ENCODE measurements at places on chromosomes 4 and X.

DNA sequence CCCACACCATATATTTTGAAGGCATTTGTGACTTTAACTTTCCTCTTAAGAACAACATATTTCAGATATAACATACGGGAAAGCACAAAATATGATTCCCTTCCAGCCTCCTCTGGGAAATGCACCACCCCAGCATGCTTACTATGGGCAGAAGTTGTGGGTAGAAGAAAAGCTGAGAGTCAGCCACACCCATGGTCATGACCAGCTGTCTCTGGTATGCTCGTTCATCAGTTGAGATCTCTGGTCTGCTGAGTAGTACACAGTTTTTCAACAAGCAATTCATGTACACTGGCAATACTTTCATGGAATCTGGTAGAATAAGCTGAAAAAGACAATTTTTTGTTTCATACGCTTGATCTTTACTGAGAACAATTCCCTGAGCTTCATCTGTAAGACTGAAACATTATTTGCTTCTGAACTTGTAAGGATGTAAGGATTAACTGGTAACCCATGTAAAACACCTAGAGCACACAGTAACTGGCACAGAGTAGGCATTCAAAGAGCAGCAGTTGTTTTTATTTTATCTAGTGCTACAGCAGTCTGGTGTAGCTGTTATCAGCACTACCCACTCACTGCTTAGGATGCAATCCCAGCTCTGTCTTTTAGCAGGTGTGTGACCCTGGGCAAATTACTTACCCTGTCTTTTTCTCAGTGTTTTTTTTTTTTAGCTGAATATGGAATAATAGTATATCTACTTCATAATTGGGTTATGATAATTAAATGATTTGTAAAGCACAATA lies 47.6 kb downstream of the METTL14 start:
- no peak for DNase-seq

DNA sequence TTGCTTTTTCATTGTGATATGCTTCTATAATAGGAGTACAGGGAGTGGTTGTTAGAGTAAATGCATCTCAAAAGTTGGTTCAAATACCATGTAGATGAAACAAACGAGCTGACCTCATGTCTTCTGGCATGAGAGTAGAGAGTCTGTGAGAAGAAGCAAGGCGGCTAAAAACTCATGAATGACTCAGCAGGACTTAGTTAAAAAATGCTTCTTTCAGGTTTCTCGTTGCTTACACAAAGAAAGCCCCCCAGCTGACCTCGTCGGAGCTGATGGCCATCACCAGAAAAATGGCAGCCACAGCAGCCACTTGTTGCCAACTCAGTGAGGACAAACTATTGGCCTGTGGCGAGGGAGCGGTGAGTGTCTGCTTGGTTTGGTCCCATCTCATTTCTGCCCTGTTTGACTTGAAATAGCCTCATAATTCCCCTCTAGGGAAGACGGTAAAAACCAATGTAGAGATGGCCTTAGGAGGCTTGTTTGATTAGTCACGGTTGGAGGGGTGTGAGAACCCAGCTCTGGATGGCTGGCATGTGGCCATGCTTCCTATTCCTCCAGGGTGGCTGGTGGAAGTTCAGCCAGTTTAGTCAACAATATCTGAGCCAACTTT lies 14.5 kb downstream of the AFP start:
- DNase-seq = peak; percentile 1

- DNase-seq = peak; percentile 7
These were observed 214.5 kb upstream of the TACR3 start for GRCh38 chr4:103934178-103934789.

- no peak for DNase-seq
These were observed 17.9 kb downstream of the REELD1 start for GRCh38 chr4:146232131-146232722.

DNA sequence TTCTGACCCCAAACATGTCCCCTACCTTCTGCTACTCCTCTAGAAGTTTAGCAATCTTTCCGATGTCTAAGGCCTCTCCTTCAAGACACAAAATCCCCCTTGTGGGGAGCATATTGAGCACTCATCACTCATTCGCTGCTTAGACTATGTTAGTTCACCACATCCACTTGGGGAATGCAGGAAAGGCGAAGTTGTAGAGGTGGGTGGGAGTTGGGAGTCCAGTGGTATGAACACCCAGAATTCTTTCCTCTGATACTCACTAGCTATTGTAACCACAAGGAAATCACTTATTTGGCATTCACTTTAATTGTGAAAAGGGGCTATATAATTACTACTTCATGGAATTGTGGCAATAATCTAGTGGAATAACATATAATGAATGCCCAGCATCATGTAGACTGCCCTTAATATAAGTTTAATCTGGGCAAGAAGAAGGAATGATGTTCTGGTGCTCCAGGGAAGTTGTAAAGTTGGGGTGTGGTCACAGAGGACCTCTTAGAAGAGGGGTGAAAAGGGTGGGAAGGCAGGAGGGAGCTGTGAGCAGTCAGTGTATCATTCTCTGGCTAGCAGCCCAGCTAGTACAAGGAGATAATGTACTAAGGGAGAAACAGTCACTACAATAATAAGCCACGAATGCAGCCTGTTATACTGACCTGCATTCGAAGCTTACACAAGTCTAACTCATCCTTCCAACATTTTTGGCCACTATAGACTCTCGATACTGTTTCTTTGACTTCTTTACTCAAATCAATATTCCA lies 468.2 kb upstream of the DIPK2B start:
- DNase-seq = no peak

GRCh38 chrX:21747558-21747957 lies 10.4 kb downstream of the SMPX start:
- DNase-seq = no peak

GRCh38 chr4:109075621-109076020 lies 226.8 kb downstream of the COL25A1 start:
- no peak for DNase-seq

DNA sequence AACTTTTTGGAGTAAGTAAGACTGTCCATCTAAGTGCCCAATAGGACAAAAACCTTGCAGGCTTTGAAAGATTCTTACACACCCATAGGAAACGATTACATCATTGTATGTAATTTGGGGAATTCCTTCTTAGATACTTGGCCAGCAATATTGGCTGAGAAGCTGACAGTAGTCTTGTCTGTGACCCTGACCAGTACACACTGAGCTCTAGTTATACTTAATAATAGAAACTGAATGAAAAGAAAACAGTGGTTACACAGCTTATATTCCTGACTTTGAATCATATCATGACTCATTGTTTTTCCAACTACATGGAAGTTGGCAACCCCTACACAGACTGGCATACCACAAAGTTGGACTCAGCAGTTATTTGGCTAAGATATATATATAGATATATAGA lies 7.1 kb upstream of the TLR2 start:
- DNase-seq = no peak

DNA sequence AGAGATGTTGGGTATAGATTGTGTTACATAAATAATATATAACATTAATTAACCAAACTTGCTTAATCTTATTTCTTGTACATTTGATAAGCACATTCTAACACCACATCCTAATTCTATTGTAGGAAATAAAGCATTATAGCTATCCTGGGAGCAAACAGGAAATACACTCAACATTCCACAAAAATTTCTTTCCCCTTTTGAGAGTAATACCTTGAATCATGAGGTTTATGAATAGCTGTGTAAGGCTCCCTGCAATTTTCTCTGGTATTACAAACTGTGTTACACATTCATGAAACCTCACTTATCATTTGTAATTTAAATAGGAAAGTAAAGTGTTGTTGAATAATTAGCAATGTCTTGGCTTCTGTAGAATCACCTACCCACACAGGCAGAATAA lies 95.1 kb downstream of the TMEM47 start:
- DNase-seq = no peak

DNA sequence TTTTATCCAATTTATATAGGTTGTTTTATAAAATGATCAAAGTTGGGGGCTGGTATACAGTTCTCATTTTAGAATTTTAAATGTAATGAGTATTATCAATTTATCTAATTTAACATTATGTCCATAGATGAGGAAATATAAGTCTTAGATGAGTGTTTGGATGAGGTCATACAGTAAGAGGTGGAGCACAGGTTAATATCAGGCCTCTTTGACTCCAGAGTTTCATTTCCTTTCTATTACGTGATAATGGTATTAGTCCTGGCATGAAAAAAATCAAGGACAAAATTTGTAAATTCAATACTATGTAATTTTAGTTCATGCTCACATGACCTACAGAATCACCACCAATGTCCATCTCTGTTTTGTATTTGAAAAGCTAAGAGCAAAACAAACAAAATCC lies 269.8 kb downstream of the FSTL5 start:
- no peak for DNase-seq

GRCh38 chr4:144289667-144290428 lies 149.3 kb upstream of the GYPA start:
- DNase-seq = no peak

DNA sequence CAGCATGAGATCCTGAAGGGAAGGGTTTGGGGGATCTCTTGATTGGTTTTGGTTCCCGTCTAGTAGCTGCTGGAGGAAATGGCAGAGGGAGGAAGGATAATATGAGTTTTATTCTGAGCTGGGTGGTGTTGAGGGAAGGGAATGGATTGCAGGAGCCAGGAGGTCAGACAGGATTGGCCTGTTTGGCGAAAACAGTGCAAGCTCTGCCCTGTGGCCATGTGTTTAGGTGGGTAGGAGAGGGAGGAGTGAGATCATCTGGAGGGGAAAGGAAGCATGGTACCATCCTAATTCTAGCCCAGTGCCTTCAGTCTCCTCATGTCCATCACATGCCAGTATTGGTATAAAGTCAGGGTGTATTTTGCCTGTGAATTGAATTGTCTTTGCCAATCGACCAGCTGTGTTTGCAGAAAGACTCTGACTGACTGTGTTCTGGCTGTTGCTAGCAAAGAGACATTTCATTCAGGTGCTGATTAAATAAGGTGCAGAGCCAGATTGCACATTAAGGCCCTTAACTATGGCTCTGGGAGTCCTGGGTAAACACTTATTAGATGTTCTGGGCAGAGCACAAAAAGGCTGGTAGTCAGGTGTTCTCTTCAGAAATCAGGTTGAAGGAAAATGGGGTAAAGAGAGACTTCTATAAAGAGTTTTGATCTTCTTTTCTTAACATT lies 10.0 kb downstream of the TMEM164 start:
- DNase-seq = no peak
